ENCODE measurements at places on chromosomes 6 and 20.

DNA sequence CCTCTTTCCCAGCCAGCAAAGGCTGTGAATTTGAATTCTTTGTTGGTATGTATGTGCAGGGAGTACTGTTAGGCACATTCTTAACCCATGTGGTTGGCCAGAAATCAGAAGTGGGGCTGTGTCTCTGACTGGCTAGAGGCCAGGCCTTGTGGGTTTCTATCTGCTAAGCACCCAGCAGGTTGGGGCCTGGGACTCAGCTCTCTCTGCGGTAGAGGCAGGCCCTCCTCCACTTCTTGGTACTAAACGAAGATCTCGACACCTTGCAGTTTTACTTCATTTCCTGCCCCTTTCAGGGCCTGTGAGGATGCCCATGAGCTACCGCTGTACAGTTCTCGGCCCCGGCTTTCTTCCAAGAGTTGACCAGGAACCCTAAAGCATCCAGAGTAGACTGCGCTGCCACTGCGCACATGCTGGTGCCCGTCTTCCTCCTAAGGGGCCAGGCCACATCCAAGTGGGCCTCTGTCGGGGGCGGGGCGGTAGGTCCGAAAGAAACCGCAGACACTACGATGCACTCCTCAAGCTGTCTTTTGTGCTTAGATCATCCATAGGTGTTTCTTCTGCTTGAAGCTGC lies 51.1 kb downstream of the TCP11 start:
- no peak for DNase-seq

DNA sequence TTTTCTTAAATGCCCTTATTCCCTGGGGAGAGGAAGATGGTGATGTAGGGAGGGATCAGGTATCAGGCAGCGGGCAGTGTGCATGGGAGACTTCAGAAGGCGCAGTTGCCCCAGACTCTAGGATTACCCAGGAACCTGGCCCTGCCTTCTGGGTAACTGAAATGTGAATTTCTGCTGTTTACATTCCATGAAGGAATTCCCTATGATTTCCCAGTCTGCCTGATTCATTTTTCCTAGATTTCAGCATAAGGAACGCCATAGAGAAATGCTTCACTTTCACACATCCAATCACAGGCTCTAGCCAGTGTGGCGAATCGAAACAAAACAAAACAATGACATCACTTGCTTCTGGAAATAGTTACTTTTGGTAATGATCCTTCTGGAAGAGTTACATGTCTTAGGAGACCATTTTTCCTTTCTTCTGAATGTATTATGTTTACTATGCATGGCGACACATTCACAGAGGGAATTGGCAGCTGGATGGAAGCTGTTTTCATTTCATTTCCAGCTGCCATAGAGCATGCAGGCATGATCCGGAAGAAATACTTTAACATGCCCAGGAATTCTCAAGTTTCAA lies 33.3 kb downstream of the LRP11 start:
- no peak for DNase-seq

GRCh38 chr6:93968126-93968525 lies 548.8 kb upstream of the EPHA7 start:
- no peak for DNase-seq

- no peak for DNase-seq
Measured at GRCh38 chr6:111238464-111239119, 151.3 kb downstream of the SLC16A10 start.

DNA sequence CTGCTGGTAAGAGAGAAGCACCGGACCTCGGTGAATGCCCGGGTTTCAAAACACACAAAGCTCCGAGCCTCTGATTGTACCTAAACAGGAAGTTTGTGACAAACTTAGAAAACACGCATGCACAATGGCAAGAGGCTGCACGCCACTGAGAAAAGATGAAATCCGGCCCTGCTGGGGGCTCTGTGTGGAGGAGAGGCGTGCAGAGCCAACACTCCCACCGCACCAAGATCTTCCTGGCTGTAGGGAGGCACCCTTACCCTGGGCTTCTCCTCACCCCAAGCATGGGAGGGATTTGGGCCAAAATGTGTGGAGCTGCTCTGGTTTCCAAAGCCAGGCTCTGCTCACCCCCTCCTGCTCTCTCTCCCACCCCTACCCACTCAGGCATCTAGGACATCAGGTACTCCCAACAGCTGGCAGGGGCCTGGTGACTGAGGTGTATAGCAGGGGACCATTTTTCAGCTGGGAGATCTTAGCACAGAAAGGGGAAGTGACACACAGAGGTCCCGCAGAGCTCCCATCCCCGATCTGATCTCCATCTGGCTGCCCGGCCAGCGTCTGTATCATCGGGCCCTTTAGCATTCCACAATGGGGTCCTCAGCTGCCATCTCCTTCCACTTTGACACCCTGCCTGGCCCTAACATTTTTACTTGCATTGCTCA lies 84.2 kb downstream of the TRERF1 start:
- DNase-seq, result no peak

- DNase-seq, result no peak
Measured at GRCh38 chr6:4666886-4667513, 109.2 kb upstream of the CDYL start.

GRCh38 chr20:3710703-3711483 lies 1.5 kb downstream of the SIGLEC1 start:
- DNase-seq, result peak; percentile 56

DNA sequence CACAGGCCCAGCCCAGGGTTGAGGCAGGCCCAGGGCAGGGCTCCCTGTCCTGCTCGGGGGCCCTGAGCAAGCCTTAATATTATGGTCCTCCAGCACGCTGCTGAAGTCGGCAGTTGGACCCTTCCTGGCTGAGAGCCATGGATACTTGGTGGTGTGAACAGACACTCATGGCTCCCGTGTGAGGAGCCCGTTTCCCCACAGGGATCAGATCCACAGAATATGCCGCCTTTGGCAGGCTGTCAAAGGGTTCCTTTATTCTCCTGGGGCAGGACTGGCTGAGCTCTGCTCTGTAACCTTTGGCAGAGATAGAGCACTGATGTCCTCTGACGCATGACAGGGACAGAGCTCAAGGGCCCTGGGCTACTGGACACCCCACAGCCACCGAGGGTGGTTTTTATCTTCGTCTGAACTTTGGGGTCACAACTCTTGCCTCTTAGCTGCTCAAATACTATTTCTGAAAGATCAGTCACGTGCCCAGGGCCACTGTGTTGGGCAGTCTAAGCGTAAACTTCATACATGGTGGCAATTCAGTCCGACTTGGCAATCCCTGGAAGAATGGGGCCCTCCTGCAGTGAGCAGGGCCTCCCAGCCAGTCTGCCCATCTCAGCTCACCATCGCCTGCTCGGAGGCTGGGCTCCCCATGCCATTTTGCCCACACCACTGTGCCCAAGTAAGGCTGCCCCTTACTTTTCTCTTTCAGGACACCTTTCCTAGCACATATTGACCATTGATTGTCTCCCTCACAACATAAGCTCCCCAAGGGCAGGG lies 49.1 kb downstream of the TTI1 start:
- no peak for DNase-seq

- no peak for DNase-seq
Measured at GRCh38 chr6:113578691-113579090, 278.5 kb upstream of the MARCKS start.

DNA sequence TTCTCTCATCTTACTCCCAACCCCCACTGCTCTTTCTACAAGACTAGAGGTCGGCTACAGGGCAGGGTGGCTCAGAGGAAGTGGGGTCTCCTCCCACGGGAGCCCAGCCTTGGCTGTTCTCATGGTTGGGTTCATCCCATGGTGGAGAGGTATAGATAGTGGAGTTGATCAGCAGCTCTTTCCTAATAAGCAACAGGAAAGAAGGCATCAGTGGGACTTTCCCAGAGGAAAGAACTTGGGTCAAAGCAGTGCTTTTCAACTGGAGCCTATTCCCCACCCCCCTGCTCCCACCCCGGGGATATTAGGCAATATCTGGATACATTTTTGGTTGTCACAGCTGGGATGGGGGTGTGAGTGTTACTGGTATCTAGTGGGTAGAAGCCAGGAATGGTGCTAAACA lies 200.9 kb downstream of the NFATC2 start:
- DNase-seq, result no peak

DNA sequence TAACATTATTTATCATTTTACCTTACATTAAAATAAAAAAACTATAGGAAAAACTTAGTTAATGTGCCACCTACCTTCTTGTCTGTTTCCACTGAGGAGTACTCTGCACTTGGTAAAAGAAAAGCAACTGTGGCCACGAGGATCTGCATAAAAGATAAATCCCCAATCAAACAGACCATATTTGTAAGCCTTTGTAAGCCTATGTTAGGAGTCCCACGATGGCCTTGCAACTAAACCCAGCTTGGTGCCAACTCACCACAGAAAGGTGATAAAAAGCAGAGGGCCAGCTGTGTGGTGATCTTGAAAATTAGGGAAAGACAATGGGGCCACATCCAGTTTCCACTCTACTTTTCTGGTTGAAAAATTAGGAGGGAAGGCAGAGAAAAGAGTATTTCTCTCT lies 156.9 kb downstream of the INSM1 start:
- DNase-seq, result no peak

DNA sequence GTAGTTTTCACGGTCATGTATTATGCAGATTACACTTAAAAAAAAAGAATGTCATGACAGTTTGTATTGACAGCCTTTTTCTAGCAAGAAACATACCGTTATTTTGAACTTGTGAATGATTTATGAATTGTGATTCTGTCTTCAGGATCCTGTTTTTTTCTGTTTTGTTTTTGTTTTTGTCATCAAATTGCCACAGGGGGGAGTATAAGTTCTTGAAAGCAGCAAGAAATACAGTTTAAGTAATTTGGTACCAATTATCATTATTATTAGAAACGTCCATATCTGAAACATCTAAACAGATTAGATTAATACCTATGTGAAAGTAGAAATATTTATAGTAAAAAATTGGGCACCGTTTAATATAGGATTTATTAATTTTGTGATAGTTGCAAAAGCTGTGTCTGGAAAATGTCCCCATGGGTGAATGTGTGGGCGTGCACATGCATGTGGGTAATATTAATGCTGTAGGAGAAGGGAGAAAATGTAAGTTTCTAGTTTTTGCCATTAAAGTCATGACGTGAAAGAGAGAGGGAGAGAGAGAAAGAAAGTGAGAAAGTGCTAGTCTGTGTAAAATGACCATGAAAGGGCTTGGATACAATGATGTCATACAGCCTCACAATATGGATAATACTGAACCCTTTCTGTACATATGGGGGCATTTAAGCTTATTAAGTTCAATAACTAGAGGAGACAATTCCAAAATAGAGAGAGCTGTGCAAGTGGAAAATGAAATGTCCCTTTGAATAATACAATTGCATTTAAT lies 9.4 kb upstream of the CCN2 start:
- DNase-seq, result no peak

- no peak for DNase-seq
Measured at GRCh38 chr6:53833155-53833554, 38.4 kb downstream of the LRRC1 start.

DNA sequence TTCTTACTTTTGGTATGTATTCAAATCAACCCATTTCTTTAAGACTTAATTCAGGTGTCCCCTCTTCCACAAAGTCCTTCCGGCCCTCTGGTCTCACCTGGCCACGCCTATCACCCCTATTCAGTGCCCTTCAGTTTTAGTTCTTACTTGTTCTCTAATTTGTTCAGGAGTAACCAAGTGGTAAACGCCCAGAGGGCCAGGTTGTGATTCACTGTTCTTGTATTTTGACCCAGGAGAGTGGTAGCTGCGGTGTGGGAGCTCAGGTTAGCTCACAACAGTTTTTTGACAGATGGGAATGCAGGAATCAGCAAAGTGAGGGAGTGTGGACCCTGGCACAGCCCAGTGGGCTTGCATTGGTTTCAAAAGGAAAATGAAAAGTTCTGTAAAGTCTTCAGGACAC lies 81.7 kb upstream of the RIPOR2 start:
- DNase-seq, result no peak

DNA sequence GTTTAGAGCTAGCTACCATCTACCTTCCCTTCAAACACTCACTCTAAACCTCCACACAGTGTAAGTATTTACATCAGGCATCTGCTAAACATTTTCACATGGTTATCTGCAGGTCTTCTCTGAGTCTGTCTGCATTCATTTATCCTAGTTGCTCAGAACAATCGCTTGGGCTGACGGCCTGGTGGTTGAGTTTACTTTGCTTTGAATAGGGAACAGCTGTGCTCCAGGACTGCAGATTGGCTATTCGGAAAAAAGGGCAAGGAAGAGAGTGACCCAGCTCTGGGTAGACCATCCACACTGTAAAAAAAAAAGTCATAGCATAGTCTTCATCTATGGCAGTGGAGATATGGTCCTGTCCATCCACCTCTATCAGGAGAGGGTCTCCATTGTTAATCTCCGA lies 115.3 kb upstream of the ESR1 start:
- no peak for DNase-seq

- DNase-seq, result no peak
Measured at GRCh38 chr20:1637755-1638154, 17.9 kb upstream of the SIRPB1 start.

- DNase-seq, result no peak
Measured at GRCh38 chr6:147407571-147407970, 100.9 kb upstream of the SAMD5 start.

DNA sequence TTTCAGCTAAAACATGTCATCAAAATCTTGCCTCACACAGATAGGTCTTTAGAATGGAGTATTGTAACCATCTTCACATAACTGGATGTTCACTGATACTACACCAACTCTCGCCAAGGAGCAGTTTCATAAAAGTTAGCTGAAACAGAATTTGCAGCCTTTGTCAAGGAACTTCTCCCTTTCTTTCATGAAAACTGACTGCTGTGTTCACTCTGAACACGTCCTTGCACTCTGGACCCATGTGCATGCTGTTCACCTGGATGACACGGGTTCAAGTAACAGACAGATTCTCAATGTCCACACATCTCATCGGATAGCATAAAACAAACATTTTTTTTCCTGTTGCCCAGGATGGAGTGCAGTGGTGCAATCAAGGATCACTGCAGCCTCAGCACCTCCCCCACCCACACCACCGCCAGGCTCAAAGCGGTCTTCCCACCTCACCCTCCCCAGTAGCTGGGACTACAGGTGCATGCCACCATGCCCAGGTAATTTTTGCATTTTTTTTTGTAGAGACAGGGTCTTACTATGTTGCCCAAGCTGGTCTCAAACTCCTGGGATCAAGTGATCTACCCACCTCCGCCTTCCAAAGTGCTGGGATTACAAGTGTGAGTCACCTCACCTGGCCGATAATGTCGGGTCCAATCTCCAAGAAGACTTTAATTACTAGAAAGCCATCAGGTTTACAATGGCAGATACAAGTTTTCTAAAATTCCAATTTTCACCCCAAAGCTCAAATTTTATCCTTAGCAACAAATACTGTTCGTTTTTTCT lies 9.4 kb downstream of the DIDO1 start:
- DNase-seq, result no peak
